ENCODE measurements at places on chromosomes 6 and 20.

GRCh38 chr6:31272436-31272835, 544 bp upstream of the HLA-C start:
- no peak for DNase-seq

DNA sequence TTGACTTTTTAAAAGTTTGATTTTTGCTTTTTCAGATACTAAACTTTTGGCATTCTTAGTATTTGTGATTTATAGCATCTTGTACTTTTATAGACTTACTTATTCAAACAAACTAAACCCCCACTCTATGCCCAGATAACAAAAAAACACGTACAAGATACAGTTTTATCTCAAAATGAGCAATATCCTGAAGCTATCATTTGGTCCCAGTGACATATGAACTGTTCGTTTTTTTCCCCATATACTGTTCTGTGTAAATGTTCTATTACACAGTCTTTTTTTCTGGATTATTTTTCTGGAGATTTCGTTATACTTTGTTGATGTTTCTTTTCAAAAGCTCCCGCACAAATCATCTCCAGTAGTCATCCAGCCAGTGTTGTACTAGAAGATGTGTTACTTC, 27.3 kb upstream of the SERINC3 start:
- no peak for DNase-seq

GRCh38 chr6:95230071-95230740, 347.1 kb upstream of the MANEA start:
- no peak for DNase-seq

DNA sequence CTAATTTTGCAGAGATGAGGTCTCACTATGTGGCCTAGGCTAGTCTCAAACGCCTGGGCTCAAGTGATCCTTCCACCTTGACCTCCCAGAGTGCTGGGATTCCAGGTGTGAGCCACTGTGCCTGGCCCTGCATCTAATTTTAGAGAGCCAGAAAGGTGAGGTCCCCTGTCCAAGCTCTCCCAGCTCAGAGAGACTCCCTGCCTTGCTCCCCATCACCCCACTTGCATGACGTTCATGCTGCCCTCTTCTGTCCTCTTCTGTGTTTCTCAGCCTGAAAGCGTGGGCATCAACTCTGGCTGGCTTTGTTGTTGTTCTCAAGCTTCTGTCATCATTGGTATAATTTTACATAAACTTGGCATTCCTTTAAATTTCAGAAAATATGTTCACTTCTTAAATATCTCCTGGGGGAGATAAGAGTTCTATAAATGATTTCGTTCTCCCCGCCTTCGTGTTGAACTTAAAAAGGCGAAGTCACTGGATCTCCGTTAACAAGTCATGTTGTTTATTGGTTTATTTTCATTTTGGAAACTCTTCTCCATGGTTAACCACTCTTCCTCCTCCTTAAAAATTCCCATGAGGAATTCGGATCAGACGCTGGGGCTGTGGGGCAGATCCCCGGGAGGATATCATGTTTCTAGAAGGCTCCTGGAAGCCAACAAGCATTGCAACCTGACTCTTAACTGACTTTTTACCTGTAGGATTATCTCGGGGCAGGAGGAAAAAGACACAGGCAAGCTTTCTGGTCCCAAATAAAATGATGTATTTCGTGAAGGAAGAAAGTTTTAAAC, 13.2 kb upstream of the PARD6B start:
- DNase-seq: no peak

GRCh38 chr6:45507186-45507585, 129.5 kb upstream of the SUPT3H start:
- no peak for DNase-seq

- no peak for DNase-seq
Observed at GRCh38 chr6:13339863-13340630, 11.7 kb upstream of the TBC1D7 start.
